BE2C (cell line): ENCODE measurements at places on chromosomes 5 and 9.

GRCh38 chr9:6133346-6134063 is 82.1 kb upstream of the IL33 start:
- no peak for DNase-seq

DNA sequence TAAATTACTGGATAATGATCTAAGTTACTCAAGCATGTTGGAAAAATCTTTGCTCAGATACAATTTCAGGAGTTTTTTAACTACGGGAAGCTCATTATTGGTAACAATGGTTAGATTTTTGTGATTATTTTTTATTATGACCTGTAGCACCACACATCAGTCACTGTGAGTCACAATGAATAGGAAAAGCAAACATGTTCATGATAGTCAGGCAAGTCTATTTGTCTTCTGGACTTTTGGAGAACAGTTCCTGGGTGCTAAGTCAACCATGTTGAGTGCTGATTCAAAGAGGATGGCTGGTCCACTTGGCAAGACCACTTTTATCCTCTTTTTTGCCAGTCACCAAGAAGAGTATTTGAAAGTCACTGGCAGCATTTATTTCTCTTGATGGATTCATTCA is 403.2 kb downstream of the KIF4B start:
- DNase-seq, result no peak

DNA sequence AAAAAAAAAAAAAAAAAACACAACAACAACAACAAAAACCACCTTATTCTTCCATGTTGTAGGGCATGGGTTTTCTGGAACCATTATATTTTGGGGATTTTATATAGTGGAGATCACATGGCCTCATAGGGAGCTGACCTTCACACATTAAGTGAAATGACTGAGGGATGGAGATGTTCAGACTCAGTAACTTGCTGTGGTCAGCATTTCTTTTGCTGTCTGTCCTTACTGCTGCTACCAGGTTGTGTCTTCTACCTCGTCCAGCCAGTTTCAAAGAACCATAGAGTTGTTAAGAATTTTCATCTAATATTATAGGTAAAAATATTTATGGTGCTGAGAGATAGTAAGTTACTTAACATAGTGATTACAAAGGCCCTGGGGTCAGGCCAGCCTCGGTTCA is 107.6 kb downstream of the PDE8B start:
- no peak for DNase-seq

GRCh38 chr5:7010591-7010990 is 297.4 kb downstream of the TENT4A start:
- DNase-seq, result no peak

DNA sequence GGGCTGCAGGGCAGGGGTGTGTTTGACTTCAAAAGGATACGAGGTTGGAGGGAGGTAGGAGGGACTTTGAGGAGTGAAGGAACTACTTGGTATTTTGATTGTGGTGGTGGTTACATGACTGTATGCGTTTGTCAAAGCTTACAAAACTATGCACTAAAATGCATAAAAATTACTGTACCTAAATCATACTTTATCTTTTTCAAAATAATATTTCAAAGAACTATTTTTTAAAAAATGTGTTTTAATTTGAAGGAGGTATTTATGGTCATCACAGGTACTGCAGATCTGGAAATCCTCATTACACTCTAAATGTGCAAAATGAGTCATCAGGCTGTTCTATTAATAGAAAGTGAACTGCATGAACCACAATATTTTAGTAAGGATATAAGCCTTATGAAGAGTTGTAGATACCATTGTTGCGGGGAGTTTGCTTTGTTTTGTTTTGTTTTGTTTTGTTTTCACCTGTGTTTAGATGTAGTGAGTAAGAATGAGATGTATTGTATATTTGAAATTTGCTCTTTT is 116.9 kb downstream of the ARRDC3 start:
- DNase-seq, result no peak

- DNase-seq, result no peak
Observed at GRCh38 chr9:7816021-7816420, 16.4 kb upstream of the DMAC1 start.

DNA sequence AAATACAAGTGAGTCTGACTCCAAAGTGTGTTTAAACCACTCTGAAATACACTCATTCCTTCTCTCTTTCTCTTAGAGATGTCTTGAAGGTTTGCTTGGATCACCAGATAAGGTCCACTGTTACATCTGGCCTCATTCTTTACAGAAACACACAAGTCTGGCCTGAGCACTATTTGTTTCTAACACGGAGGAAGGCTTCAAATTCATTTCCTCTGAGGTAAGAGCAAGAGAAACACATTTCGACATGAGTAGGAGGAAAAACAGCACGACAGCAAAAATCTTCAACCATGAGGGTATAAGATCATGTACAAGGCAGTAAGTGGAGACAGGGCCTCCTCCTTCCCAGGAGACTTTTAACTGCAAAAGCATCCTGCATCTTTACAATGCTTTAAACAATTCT is 8.0 kb downstream of the SIL1 start:
- DNase-seq, result no peak

DNA sequence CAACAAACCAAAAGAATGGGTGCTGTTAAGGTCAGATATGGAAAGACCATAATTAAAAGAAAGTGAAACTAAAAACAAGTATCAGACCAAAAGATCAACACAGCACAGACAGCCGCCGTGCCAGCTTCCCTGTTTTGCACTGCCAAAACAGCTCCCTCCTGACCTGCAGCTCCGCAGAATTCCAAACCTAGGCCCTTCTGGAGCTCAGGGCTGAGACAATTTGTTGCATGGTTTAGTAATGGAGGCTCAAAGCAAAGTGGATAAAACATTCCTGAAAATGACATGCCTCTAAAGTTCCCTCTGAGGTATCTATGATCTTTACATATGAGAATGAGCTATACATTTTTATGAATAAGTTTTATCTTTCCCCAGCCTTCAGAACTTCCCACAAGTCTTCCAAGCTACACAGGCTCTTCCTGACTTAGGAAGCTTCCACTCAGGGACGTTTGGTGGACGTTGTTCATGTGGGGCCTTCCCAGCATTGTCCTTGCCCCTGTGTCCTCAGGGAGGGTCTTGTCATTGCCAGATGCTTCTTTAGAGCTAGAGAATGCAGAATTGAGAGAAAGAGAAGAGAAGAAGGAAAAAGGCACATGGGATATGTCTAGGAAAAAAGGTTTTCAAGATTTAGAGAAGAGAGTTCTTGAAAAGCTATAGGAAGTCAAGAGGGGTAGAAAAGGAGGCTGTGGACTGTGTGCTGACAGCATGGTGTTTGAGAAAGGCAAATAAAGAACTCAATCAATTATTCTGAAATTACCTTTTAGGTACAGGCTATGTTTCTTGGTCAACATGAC is 28.4 kb upstream of the SSBP2 start:
- peak; percentile 49 for DNase-seq

DNA sequence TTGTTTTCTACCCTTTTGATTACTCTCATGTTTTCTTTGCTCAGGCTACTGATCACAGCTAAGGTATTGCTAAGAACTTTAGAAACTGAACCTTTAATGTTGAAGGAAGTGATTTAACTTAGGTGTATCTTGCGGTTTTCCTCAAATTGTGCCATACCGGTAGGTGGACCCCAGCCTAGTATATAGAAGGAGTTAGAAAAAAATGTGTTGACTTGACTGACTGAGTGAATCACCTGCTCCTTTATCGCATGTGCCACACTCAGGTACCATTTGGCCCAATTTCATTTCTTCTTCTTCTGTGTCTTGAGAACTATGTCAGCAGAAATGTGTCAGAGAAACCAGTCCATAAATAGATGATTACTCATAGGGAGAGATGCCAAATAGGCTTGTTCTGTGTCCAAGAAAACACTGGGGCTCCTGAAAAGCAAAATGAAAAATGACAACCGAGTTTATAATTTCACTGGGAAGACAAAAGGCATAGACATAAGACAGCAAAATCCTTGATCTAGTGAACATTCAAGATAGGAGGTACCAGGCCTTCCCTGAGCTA is 19.4 kb downstream of the PLPPR1 start:
- no peak for DNase-seq
